ENCODE measurements at places on chromosomes 2 and 18.

GRCh38 chr2:236661061-236661761 is 91.6 kb downstream of the ACKR3 start:
- DNase-seq, result no peak

DNA sequence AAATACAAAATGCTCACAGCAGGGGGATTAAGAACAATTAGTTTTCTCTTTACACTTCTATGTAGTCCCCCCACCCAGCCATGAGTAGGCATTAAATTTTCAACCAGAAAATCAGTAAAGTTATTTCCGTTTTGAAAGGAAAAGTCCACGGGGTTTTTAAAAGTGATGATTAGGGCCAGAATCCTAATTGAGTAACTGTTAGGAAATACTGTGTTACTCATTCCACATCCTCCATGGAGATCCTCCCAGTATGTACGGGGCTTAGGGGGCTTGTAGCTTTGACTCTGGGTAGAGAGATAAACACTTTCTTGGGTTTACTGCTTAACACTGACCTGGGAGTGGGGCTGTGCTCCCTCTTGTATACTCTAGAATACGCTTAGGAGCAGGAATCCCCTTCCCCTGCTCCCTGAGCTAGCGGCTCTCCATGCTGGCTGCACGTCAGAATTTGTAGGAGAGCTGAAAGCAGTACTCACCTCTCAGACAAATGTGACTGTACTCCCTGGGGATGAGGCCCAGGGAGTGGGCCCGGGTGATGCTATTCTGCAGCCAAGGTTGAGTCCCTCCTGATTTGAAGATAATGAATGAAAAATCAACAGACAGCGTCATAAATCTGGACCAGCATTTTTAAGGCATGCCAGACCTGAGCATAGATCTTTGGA is 100.5 kb downstream of the SLC4A3 start:
- DNase-seq, result no peak

DNA sequence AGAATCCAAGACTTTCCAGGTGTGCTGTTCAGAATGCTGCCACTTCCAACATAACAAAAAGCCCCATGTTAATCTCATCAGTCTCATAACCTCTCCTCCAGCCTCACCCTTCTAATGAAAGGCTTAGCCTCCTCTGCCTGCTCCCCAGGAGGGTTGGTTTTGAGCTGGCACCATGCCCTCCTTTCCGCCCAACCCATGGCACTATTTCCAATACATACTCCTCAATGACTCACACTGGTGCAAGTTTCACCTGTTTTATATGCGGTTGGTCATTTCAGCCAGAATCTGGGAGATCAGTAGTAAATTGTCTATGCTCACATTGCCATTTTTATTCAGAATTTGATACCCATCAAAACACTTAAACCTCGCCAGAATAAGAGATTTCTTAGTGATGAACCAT is 157.6 kb upstream of the NRP2 start:
- no peak for DNase-seq

DNA sequence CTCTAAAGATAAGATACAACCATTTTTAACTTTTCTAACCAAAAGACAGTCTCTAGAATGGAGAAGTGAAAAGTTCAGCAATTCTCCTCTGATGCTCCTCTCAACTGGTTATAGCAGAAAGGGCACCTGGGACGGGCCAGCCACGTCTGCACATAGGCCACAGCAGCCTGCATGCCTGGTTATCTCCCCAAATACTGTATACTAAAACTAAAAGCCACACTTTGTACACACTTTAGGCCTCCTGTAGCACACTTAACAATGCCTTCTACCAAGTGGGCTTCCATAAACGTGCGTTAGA is 179.1 kb downstream of the ANKRD44 start:
- no peak for DNase-seq

Data from NCI-H524 (cell line).